ENCODE measurements at places on chromosomes 4 and X.

GRCh38 chr4:159051245-159052071 is 51.4 kb upstream of the RAPGEF2 start:
- peak; percentile 29 for DNase-seq

DNA sequence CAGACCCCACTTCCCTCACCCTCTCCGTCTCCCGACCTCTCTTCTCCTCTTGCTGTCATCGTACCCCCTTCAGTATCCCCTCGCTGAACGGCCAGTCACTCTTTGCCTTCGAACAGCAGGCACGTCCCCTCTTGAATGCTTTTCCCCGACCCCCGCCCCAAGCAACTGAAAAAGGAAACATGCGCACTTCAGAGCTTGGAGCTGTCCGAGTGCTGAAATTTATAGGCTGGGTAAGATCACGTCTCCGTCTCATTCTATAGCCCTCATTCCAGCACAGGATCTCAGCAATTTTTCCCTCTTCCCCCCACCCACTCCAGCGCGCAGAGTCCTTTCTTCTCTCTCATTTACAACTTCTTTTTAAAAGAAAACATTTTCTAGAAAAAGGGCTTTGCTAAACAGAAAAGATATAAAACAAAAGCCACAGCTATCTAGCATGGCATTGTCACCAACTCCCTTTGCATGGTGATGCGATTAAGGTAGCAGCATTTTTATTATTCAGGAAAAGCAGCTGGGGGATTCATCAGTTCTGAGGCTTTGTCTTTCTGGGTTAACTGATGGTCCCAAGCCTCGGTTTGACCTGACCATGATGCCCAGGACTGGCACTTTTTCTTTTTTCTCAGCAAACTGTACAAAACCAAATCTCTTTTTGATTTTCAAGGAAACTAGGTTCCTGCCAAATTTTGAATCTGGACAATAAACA is at the start of gene GLRA2:
Gene GLRA2 (plus strand): TSS at position 247 of the 700 bp plus-strand sequence. CDS start 522 bp downstream, outside the sequence.
- DNase-seq: peak; percentile 37

GRCh38 chrX:14032406-14032805 is 2.7 kb upstream of the GEMIN8 start:
- DNase-seq: peak; percentile 58

- DNase-seq: no peak
These were observed 95.9 kb upstream of the C1QTNF7 start for GRCh38 chr4:15331930-15332329.

DNA sequence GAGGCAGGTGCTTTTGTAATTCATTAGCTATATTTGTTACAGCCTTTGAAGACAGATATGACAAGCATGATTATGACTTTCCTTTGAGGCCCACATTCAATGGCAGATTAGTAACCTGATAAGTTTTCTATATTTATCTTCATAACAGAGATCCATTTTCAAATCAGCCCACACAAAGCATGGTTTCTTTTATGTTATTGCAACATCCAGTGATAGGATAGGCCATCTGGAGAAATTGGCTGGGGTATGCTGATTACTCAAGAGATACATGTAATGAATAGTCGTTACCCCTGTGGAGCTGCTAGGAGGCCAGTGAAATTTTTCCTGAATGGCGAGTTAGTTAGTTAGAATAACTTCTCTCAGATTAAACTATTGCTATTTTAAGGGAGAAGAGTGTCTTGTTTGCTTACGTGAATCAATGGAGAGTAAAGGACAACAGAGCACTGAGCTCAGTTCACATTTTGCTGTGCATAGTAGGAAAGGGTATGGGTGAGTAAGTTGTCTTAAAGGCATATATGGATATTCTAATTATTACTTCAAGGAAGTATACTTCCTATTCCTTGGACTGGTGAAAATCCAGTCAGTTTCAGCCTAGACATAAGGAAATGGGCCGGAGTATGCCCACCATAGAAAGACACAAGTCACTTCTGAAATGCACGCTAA is 79.2 kb upstream of the DKK2 start:
- no peak for DNase-seq

DNA sequence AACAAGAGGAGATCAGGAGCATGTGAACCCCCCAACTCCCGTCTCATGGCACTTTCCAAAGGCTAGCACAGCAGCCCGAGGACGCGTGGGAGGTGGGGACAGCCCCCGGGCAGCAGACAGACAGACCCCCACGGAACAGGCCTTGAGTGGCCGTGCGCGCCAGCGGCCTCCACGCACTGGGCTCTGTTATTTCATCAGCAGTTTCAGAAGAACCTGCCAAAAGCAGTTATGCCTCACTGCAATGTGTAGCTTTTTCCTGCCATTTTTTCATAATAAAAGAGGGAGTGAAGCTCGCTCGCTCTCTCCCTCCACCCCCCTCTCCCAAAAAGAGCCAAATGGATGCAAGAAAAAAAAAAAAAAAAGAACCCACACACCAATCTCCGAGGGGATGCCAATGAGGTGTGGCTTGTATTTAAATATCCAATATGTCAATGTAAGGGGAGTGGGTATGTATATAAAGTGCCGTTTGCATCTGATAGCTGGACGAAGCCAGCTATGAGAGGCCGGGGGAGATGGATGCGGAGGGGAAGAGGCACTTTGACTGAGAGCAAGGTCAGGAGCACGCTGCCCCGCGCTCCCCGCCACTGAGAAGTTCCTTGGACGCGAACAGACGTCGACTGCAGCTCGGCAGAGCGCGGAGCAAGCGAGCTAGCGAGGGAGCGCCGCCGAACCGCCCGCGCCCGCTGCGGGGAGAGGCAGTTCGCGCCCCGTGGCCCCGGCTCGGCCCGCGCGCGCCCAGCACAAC is at the start of gene FGF16:
Gene FGF16 (plus strand): TSS at position 482 of the 745 bp plus-strand sequence. CDS start 286 bp downstream, outside the sequence.
- DNase-seq: no peak

- DNase-seq: no peak
These were observed 51.5 kb downstream of the TMEM165 start for GRCh38 chr4:55447108-55447708.

DNA sequence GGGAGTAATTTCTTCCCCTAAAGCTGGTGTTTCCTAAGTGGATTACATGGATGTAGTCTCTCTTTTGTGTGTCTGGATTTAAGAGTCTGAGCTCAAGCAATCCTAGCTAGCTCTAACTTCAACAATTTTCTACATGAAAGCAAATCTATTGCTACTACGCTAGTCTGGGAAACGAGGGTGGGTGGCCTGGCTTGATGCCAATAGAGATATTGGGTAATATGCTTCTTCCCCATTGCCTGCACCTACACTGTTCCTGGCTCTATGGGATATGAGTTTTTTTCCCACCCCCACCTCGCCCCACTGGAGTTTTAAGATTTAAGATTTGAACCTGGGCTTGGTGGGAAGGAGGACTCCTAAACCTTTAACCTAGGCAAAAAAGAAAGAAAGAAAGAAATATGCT is 158.8 kb downstream of the RBM46 start:
- DNase-seq: no peak

- peak; percentile 55 for DNase-seq
These were observed 128.4 kb downstream of the REELD1 start for GRCh38 chr4:146342600-146343192.

DNA sequence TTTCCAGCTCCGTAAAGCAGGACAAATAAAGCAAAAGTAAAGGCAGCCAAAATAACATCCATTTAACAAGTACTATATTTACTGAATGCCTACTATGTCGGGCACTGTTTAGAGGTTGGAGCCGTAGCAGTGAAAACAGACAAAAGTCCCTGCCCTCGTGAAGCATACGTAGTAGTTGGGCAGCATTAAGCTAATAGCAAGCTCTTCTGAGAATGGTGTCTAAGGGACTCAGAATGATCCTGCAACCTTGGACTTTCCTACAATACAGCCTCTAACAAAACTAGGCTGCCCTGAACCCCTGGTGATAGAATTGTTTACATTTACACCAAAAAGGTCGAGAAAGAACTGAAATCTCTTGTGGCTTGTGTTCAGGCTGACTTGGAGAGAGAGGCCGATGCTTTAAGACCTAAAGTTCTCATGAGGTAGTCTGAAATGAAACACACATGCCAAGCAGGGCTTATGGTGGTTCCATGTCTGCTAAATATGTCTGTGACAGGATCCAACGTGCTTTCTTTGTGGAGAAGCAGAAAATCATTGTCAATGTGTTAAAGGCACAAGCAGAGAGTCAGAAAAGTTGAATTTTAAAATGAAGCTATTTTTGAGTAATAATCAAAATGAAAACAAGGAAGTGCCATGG is 898 bp upstream of the PDGFC start:
- peak; percentile 15 for DNase-seq

GRCh38 chrX:154443479-154443910 is 446 bp upstream of the FAM50A start:
- DNase-seq: peak; percentile 18

DNA sequence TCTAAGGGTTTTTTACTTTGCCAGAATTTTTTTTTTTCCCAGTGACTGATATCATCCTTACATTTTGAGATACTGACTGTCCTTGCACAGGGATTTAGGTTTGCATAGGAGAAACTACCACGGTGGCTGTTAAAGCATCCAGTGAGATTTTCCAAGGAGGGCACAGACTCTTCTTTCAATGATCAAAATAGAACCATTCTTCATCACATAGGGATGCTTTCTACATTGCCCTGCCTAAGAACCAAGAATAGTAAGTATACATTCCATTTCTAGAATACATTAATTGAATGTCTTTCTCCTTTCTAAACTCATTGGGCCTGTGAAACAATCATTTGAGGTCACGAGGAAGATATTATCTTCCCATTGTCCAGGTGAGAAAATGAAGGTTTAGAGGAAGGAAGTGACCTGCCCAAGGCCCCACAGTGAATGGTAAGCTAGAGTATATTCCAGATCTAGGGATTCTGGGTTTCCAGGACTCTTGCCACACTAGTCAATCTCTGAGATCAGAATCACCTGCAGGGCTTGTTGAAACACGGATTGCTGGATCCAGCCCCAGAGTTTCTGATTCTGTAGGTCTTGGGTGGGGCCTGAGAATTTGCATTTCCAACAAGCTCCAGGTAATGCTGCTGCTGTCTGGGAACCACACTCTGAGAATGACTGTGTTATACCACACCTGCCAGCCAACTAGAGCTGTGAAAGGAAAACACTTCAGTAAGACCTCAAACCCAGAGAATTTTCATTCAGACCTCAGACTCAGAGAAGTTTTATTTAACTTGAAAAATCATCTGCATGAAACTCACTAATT is 17.7 kb upstream of the TMEM154 start:
- no peak for DNase-seq

DNA sequence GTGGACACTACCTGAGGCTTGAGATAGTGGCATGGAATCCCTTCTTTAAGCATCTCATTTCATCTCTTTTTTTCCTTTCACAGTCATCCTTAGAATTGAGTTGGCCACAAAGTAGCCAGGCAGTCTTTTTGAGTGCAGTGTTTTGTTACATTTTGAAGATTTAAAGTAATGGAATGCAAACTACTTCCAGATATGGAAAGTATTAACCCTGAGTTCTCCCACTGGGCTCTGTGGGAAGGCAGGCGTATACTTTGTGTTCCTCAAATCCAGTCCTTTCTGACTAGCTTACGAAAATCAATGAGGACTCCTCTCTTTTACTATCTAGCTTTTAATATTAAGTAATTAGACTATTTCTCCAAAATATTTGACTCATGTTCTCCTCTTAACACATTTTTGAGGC is 29.9 kb downstream of the PCDH10 start:
- DNase-seq: peak; percentile 18

DNA sequence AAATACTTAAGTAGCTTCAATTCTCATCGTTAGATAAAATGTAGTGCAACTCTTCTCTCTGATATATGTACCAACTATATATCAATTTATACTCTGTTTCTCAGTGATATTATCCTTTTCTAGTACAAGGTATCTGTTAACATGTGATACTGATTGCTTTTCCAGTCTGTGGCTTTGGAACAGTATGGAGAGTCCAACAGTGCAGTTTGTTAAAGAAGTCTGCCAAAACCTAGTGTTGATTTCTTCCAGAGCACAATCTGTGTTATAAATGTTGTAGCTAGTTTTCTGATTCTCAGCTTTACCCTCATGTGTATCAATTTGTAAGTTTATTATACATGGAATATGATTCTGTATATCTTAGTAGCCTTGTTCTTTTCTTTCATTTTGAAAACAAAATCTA is 465.0 kb downstream of the IL15 start:
- DNase-seq: no peak

DNA sequence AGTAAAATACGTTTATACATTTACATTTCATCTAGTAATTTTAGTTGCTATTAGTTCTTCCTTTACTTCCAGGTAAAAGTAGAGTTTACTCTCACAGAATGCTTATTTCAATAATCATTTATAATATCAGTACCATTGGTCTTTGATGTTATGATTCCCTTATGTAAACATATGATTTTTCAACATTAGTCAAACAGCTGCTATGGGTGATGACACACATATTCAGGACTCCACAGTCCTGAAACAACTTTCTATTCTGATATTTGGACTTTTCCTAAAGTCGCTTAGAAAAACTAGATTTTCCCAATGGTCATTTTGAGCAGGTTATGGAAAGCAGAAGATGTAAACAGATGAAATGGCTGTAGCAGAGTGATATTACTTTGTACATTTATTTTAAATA is 369.8 kb downstream of the UNC5C start:
- no peak for DNase-seq

DNA sequence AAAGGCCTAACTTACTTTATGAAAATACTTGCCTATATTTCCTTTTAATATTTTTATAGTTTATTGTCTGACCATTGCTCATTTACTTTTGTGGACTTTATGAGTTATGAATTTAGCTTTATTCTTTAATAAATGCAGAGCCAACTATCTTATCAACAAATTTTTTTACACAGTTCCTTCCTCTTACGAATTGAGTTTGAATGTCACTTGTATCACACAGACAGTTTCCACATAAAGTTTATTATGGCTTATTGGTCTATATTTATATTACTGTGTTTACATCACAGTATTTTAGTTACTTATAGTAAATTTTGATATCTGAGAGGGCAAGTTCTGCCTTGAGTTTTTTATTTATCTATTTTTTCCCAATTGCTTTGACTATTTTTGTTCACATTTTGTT is 450.6 kb downstream of the C4orf33 start:
- no peak for DNase-seq

GRCh38 chr4:139950568-139950967 is 203.4 kb downstream of the MAML3 start:
- peak; percentile 68 for DNase-seq

GRCh38 chr4:182752158-182752910 is 164.9 kb downstream of the DCTD start:
- peak; percentile 94 for DNase-seq

DNA sequence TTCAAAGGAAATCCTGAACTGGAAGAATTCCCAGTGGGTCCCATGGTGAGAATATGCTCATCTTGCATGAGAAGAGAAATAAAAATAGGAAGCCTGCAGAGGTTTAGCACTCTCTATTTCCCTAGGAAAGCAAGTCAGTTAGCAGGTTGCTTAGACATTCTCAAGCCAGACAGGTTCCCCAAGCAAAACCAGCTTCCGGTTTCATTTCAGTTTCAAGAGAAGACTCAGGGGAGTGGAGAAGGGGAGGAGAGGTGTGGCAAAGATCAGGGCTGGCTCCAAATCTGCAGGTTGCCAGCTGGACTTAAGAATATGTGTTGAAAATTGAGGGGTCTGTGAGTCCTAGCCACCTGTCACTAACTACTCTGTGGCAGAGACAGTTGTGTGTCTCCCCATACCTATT is 107.5 kb downstream of the CLNK start:
- DNase-seq: no peak

GRCh38 chr4:173537613-173538147 is 7.7 kb upstream of the HAND2 start:
- no peak for DNase-seq
